Large intestine (tissue), 12 donors: ENCODE measurements at places on chromosomes 1 and 21. TPM values are rescaled to one million over a fixed set of nuclear protein-coding genes. Genes with fewer than 3 reads are reported as not detected.
A peak's percentile ranks its signal among the peaks of the same experiment; 100 is the strongest.

DNA sequence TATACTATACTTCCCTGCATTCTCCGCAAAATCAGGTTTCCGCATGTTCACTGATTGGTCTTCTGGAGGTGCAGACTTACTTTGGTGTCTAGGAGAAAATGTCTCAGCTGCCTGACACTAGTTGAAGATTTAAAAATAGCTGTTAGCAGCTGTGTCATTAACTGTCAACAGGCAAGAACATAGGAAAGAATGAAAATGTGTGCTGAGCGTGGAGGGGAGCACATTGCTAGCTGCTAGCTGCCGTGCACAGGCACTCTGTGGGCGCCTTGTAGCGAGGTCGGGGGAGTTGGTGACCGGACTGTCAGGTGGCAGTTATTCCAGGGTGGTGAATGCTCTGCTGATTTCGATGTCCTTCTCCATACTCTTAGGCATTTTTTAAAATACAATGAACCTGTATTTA, 5.2 kb downstream of the FAAH start:
- no peak overlapping the region for H3K27ac ChIP-seq
- H3K27me3 ChIP-seq = peaks cover 7% of the 10 kb centered on the region
- no peak for DNase-seq
- H3K4me3 ChIP-seq = no peak overlapping the region
- no peaks in the 10 kb centered on the region for H3K36me3 ChIP-seq
- H3K4me1 ChIP-seq = peaks cover 32% of the 10 kb centered on the region

- DNase-seq = no peak
- H3K27me3 ChIP-seq = no peaks in the 10 kb centered on the region
- H3K27ac ChIP-seq = no peak overlapping the region
- no peaks in the 10 kb centered on the region for H3K36me3 ChIP-seq
- H3K4me3 ChIP-seq = no peak overlapping the region
Observed at GRCh38 chr21:44517175-44517899, 22.7 kb downstream of the KRTAP10-1 start.

- no peak for DNase-seq
- H3K27ac ChIP-seq = no peak overlapping the region
- H3K4me3 ChIP-seq = no peak overlapping the region
Observed at GRCh38 chr1:151157067-151157531, 650 bp downstream of the TNFAIP8L2 start.

DNA sequence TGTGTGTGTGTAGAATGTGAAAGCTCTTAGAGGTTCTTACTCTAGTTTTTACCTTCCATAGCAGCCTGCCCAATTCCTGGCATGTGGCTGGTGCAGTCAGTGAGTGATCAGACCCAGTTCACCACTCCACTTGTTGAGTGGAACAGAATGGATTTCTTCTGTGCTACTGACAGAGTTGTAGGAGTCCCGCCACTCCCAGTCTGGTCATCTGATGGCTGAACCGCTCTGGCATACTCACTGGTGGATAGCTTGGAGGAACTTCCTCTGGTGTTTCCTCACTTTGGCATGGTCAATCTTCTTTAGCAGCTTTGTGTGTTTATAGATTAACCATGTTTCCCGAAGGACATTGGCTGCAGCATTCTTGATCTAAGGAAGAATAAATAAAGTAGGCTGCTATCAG, 106.7 kb upstream of the ADAR start:
- peak; percentile 31 for DNase-seq
- no peaks in the 10 kb centered on the region for H3K27me3 ChIP-seq
- no peaks in the 10 kb centered on the region for H3K4me1 ChIP-seq
- no peak overlapping the region for H3K4me3 ChIP-seq
- no peak overlapping the region for H3K27ac ChIP-seq

DNA sequence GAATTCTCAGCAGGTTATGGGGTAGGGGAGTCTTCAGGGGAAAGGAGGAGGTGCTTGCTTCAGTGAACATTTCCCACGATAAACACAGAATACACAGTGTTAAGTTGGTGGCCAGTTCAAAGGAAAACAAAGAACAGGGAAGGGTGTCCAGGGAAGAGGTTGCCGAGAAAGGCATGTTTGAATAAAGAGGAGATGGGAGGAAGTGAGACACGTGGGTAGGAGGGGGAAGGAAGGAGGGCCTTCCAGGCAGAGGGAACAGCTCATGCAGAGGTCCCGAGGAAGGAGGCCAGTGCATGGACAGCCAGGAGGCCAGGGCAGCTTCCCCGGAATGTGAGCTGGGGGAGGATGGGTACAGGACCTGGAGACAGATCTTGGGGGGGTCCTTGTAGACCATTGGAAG, 130.3 kb upstream of the TMEM51 start:
- no peaks in the 10 kb centered on the region for H3K36me3 ChIP-seq
- H3K27me3 ChIP-seq = no peaks in the 10 kb centered on the region
- peaks cover 45% of the 10 kb centered on the region for H3K4me1 ChIP-seq
- H3K4me3 ChIP-seq = no peak overlapping the region
- DNase-seq = no peak
- H3K27ac ChIP-seq = no peak overlapping the region

GRCh38 chr1:18840145-18840544, 19.3 kb downstream of the TAS1R2 start:
- no peak for DNase-seq
- no peak overlapping the region for H3K4me3 ChIP-seq
- peaks cover 8% of the 10 kb centered on the region for H3K27me3 ChIP-seq
- H3K4me1 ChIP-seq = no peaks in the 10 kb centered on the region
- no peak overlapping the region for H3K27ac ChIP-seq

GRCh38 chr1:245084551-245084950, 70.2 kb upstream of the KIF26B start:
- H3K4me3 ChIP-seq = no peak overlapping the region
- no peaks in the 10 kb centered on the region for H3K4me1 ChIP-seq
- no peak overlapping the region for H3K27ac ChIP-seq
- no peak for DNase-seq
- no peaks in the 10 kb centered on the region for H3K27me3 ChIP-seq
- H3K36me3 ChIP-seq = no peaks in the 10 kb centered on the region

DNA sequence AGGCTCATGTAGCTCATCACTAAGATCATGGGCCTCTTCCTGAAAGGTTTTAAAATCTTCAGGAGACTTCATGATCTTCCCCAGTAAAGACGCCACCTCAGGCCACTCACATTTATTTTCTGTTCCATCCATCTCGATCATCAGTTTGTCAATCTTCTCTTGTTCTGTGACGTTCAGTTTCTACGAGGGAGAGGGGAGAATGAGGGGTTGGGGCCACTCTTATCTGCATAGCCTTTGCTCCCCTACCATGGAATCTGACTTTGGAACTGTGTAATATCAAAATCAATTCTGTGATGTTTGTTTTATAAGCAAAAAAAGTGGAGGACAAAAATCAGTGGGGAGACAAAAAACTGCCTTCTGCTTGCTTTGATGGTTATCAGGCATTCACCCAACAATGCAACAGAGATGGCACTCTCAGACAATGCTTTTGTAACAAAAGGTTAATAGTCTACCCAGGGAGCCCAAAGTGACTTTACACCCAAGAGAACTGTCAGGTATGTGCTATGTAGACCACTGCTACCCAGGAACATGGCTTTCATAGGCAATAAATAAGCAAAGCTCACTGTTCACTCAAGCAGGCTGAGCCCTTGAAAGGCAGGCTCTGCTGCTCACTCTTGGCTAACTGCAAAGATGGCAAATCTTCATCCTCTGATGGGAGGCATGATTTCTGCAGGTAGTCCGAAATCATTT, 10.5 kb downstream of the ENO1 start:
- no peaks in the 10 kb centered on the region for H3K27me3 ChIP-seq
- H3K4me3 ChIP-seq = no peak overlapping the region
- peaks cover 98% of the 10 kb centered on the region for H3K36me3 ChIP-seq

DNA sequence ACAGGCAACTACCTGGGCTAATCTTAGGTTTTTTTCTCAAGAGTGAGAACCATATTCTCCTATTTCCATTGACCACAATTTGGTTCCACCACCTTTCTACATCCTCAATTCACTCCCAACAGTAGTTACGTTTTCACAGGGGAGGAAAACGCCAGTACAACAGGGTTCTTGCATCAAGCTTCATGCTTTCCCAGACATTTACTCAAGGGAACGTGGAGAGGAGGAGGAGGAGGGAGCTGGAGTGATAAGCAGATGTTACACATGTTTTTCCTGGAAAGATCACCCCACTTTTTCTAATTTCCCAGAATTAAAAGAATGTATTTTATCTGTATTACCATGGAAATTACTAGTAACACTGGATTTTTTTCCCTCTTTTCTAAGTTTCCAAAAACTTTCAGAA, 58.3 kb downstream of the RGS5 start:
- H3K27ac ChIP-seq = no peak overlapping the region
- H3K36me3 ChIP-seq = no peaks in the 10 kb centered on the region
- H3K4me1 ChIP-seq = no peaks in the 10 kb centered on the region
- no peak for DNase-seq

GRCh38 chr1:20711285-20712214, 6.3 kb downstream of the KIF17 start:
- peaks cover 6% of the 10 kb centered on the region for H3K27me3 ChIP-seq
- no peaks in the 10 kb centered on the region for H3K4me1 ChIP-seq
- no peak overlapping the region for H3K27ac ChIP-seq

DNA sequence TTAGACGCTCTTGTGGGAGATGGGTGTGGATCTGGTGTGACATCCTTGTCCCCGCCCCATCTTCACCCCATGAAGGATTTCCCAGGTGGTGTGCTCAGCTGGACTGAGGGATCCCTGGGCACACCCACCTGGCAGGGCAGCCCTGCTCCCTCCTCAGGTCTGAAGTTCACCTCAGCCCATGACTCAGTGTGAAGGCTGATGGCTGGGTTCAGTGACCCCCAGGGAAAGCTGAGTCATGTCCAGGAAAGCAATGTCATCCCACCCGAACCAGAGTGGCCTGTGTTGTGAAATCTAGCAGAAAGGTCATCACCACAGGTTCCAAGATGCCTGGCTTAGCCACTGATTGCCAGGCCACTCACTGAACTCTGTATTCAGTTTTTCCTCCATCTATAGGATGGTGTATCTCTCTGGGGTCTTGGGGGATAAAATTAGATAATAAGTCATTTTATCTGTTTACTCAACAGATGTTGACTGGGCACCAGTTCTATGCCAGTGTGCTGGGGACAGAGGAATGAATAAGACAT, 97.7 kb upstream of the JUN start:
- DNase-seq = peak; percentile 99
- no peaks in the 10 kb centered on the region for H3K36me3 ChIP-seq
- no peak overlapping the region for H3K4me3 ChIP-seq
- peak overlapping the region; percentile 43 for H3K27ac ChIP-seq
- no peaks in the 10 kb centered on the region for H3K27me3 ChIP-seq

- H3K4me3 ChIP-seq = no peak overlapping the region
- peaks cover 5% of the 10 kb centered on the region for H3K27me3 ChIP-seq
- H3K36me3 ChIP-seq = no peaks in the 10 kb centered on the region
- no peak for DNase-seq
- H3K4me1 ChIP-seq = peaks cover 15% of the 10 kb centered on the region
- no peak overlapping the region for H3K27ac ChIP-seq
Observed at GRCh38 chr1:12053752-12054548, 9.2 kb upstream of the TNFRSF8 start.

DNA sequence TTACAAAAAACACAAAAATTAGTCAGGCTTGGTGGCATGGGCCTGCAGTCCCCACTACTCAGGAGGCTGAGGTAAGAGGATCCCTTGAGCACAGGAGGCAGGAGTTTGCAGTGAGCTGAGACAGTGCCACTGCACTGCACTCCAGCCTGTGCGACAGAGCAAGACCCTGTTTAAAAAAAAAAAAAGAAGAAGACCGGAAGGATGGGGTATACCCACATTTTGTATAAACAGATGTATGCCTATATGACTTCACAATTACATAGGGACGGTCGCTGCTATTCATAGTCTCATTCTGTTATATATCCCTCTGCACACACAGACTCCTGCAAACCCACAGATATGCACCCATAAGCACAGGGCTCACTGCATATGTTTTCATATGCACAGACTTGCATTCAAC, 12.7 kb downstream of the LCK start:
- H3K36me3 ChIP-seq = no peaks in the 10 kb centered on the region
- H3K27ac ChIP-seq = no peak overlapping the region
- no peaks in the 10 kb centered on the region for H3K27me3 ChIP-seq
- DNase-seq = no peak
- no peaks in the 10 kb centered on the region for H3K4me1 ChIP-seq

DNA sequence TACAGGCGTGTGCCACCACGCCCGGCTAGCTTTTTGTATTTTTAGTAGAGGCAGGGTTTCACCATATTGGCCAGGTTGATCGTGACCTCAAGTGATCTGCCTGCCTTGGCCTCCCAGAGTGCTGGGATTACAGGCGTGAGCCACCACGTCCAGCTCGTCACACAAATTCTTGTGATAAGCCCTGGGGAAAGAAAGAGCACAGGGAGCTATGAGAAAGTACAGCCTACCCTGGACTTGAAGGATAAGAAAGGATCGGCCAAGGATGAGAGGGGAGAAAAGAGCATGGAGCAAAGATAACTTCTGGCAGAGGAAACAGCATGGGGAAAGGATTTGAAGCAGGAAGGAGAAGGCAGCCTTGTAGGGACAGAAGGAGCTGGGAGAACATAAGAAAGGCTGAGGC, 29.2 kb downstream of the SESN2 start:
- H3K27me3 ChIP-seq = no peaks in the 10 kb centered on the region
- H3K27ac ChIP-seq = no peak overlapping the region
- no peak overlapping the region for H3K4me3 ChIP-seq
- peak; percentile 30 for DNase-seq
- peaks cover 15% of the 10 kb centered on the region for H3K4me1 ChIP-seq

DNA sequence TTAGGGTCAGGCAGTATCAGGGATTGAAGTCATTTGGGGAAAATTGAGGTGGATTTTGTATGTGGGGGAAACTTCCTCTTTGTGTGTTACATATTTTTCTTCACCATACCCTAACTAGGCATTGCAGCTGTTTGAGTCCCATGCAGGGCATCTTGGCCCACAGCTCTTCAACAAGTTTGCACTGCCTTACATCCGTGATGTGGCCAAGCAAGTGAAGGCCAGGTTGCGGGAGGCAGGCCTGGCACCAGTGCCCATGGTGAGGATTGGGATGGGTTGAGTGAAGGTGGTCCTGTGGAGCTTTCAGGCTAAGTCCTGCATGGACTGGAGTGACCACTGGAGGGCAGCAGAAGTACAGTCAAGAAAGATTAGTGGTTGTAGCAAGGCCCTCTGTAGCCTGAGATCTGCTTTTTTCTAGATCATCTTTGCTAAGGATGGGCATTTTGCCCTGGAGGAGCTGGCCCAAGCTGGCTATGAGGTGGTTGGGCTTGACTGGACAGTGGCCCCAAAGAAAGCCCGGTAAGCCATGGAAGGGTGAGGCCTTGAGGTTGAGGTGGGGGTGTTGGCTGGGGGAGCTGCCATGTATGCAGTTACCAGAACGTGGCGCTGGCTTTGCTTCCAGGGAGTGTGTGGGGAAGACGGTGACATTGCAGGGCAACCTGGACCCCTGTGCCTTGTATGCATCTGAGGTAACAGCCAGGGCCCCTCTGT, 2.4 kb downstream of the UROD start:
- H3K36me3 ChIP-seq = peaks cover 22% of the 10 kb centered on the region
- no peaks in the 10 kb centered on the region for H3K27me3 ChIP-seq
- H3K4me3 ChIP-seq = no peak overlapping the region

AMPD1 gene
- polyA plus RNA-seq = 0.13 TPM

NUDT4B gene
- 3.8 TPM for polyA plus RNA-seq

AGT gene
- 191 TPM for polyA plus RNA-seq

HCRTR1 gene
- 0.81 TPM for polyA plus RNA-seq

CAPZB gene
- polyA plus RNA-seq = 245 TPM

SYT6 gene
- 0.76 TPM for polyA plus RNA-seq

IL24 gene
- 0.48 TPM for polyA plus RNA-seq

NIT1 gene
- polyA plus RNA-seq = 80.6 TPM

DNAJC16 gene
- 33.0 TPM for polyA plus RNA-seq

PLPPR5 gene
- 3.1 TPM for polyA plus RNA-seq

LRRC8B gene
- polyA plus RNA-seq = 10.2 TPM

FCRL6 gene
- 0.69 TPM for polyA plus RNA-seq
